RCC 7860 (cell line): ENCODE measurements at places on chromosomes 13 and 19.

DNA sequence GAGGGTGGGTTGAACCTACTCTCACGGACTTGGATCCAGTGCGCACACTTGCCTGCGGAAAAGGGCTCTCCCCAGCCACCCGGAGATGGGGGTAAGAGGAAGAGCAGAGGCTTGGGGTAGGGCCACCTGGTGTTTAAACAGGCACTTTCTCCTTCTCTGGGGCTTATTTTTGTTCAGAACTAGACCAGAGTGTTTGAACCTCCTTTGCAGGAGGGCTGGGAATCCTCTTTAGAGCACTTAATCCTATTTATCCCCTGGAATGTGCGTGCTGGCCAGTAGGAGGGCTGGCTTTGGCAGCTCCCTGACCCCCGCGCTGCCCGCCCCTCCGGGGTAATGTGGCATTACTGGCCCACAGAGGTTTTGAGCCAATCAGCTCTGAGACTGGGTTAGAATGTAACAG lies 2.0 kb downstream of the RGS9BP start:
- DNase-seq, result no peak

DNA sequence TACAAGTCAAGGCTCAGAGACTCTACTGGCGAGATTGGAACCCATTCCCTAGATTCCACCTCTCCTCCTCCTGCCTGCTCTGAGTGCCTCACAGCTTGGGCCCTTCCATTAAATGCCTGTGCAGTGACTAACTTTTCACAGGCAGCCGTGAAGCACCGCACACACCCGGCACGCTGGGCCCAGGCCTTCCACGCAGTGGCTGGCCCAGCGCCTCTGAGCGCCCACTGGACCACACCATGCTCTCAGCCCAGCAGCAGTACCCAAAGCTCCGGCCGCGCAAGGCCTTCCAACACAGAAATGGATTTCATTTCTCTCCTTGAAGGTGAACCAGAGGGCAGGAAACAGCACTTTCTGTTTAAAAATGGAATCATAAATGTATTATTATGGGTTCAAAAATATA lies 26.0 kb downstream of the RAB20 start:
- no peak for DNase-seq

DNA sequence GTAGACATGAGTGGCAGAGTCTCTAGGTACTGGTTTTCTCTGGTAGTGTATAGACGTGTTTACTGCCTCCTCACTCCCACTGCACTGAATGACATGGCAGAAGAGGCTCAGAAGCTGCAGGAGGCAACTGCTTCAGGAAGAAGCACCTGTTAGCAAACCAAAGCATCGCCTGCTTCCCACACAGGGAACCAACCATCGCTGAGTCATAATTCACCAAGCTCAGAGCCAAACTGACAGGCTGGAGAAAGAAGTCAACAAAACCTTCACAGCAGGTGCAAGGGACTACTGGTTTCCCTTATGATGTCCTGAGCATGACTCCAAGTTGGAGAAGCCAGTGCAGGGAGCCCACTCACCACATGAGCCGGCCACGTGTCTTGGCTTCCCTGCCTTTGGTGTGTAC lies 69.8 kb downstream of the KCTD12 start:
- DNase-seq, result no peak

- no peak for DNase-seq
These were observed 245.6 kb downstream of the KLF5 start for GRCh38 chr13:73304442-73304841.

DNA sequence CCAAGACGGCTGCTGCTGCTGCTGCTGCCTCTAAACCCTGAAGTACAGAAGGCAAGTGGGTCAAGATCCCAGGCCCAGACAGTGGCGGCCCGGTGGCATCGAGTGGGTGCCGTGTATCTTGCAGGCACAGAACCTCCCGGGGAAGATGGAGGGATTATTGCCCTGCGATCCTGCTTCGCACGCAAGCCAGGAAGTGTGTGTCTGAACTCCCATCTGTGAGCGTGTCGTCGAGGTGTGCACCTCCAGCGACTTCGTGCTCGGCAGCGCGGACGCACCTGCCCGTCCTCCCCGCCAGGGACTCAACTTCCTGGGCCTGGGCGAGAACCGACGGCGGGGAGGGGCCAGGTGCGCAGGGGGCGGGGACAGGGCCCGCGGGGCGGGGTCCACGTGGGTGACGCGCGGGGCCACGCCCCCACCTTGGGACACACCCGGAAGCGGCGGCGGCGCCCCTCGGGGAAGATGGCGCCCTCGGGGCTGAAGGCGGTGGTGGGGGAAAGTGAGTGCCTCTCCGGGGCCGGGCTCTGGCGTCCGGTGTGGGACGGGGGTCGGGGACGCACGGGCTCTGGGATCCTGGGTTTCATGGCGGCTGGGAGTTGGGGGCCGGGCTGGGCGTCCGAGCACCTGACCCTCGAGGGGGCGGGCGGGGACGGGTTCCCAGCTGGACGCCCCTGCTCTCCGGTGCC lies at the start of gene STXBP2:
Gene STXBP2 (plus strand): TSS at position 420 of the 683 bp plus-strand sequence. CDS start 40 bp downstream, at position 460.
- DNase-seq, result peak; percentile 54

DNA sequence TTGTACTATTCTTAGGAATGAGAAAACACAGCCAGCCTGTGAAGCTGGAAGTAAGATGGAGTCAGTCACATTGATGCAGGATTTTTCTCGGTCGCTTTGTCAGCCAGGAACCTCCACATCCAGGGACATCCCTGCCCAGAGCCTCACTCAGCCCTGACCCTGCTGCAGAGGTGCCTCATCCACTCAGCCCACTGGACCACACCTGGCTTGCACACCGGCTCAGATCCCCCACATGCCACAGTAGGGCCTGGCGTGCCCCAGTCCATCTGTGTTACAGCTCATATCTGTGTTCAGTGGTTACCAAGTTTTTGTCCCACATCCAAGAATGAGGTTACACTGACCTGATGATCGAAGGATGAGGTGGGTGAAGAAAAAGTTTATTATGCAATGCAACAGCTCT lies 1315.4 kb downstream of the SLITRK1 start:
- DNase-seq, result no peak

DNA sequence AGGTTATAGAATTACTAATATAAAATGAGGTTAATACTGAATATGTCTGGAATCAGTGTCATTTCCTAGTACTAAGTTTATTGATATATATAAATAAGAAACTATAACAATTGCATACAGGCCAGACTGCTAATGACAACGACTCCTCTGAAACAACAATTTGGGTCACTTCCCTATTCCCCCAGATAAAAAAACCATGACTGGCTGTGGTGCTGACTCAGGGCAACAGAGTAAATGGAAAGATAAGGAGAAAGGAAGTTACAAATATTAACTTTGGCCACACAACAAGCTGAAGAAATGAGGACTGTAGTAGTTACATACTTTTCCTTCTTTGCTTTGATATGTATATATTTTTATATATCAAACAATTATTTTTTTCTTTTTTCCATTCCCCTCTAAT lies 263.7 kb upstream of the PCDH9 start:
- DNase-seq, result no peak

- DNase-seq, result peak; percentile 15
These were observed 132.5 kb downstream of the ZNF675 start for GRCh38 chr19:23554548-23554947.

DNA sequence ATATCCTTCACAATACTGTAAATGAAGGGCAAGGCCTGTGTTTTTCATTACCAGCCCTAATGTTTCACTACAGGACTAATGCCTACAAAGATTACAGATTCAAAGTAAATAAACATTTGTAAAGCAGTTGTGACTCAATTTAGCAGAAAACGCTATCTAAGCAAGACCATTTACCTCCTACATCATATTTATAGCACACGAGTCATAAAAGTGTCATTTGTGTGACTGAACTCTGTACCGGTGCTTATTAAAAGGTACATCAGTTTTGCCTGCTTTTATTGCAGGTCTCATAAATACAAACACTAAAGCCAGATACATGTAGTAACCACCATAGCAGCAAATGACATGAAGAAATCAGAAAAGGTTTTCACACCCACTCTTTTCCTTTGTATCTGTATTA lies 61.5 kb upstream of the SLC15A1 start:
- DNase-seq, result no peak

GRCh38 chr19:48779636-48780035 lies 24.3 kb downstream of the FGF21 start:
- DNase-seq, result no peak

DNA sequence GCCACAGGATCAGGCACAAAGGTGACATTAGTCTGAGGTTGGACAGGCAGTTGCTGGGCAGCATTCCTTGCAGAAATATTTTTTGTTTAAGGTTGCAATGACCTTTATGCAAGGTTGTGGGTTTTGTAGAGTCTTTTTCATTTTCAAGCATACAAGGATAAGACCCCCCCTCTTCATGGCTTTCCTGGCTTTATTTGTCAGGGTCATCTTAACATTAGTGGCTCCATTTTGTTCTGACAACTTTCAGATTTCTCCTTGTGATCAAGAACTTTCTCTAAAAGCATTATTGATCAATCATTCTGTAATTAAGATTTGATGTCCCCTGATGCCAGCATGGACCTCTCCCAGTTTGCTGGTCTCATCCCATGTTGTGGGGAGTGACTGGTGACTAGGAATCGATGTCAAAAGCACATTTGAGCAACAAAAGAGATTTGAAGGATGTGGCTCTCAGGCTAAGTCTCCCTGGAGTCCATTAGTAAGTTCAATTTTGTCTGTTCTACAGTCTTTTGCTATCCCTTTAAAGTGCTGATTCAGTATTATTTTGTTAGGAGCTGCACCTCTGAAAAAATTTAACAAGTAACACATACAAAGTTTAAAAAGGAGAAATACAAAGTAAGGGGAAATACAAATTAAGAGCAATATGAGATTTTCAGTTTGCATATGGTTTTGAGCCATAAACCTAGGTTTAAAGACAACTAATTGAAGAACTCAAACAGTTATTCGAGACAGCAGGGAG lies 5.3 kb downstream of the CARD8 start:
- DNase-seq, result no peak

DNA sequence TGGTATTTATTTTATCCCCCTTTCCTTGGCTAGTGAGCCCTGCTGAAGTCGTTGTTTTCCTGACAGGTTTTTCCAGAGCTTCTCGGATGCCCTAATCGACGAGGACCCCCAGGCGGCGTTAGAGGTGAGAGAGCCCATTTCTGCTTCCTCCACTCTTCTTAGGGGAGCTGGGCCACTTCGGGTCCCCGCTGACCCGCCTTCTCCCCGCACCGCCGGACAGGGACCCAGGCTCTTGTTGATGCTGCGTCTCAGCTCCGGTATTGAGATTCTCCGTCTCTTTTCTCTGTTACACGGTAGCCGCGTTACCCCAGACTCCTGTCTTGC lies 306 bp downstream of the SUGT1 start:
- DNase-seq, result no peak

GRCh38 chr19:30036154-30037129 lies 94.4 kb downstream of the URI1 start:
- no peak for DNase-seq

DNA sequence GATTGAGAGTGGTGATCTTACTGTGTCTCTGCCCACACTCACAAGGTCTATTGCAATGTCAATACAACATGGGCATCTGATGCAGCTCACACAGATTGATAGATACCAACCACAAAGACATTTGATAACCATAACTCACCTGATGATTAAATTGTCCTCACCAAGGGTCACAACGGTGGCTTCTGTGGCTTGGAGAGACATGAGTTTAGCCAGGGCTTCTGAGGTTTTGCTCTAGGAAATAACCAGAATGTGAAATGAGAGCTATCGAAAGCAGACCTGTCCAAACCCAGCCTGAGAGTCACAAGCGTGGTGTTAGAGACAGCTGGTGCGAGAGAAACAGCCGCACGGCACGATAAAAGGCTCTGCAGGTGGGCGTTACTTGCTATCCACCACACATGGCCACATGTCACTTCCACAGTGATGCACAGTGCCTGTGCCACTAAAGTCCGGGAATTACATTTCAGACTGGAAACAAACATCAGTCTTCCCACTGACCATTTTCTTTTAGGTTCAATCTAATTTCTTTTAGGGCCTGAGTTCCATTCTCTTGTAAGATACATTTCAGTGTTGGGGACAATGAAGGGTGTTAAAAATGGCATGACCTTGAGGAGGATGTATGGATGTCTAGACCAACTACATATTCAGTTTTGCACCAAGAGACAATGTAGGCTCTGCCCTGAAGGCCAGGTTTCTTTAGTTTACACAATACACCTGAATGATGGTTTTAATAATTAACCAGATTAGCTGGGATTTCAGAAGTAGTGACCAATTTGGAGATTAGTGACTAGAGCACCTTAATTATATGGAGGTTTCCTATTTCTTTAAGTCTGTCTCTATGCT lies 53.7 kb downstream of the ATP7B start:
- DNase-seq, result no peak

DNA sequence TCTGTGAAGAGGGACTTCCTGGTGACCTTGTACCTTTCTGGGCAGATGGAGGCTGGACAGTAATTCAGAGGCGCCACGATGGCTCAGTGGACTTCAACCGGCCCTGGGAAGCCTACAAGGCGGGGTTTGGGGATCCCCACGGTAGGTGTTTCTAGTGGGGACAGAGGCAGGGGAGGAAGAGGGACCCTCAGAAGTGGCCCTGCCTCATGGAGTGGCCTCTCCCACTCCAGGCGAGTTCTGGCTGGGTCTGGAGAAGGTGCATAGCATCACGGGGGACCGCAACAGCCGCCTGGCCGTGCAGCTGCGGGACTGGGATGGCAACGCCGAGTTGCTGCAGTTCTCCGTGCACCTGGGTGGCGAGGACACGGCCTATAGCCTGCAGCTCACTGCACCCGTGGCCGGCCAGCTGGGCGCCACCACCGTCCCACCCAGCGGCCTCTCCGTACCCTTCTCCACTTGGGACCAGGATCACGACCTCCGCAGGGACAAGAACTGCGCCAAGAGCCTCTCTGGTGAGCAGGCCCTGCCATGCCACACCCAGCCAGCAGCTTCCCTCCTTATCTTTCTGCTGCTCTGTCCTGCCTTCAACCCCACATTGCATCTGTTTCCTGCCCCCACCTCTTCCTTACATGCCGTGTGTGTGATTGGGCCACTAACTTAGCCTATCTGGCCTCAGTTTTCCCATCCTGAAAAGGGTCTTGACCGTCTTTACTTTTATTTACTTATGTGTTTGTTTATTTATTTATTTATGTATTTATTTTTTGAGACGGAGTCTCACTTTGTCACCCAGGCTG lies 7.3 kb downstream of the ANGPTL4 start:
- no peak for DNase-seq

DNA sequence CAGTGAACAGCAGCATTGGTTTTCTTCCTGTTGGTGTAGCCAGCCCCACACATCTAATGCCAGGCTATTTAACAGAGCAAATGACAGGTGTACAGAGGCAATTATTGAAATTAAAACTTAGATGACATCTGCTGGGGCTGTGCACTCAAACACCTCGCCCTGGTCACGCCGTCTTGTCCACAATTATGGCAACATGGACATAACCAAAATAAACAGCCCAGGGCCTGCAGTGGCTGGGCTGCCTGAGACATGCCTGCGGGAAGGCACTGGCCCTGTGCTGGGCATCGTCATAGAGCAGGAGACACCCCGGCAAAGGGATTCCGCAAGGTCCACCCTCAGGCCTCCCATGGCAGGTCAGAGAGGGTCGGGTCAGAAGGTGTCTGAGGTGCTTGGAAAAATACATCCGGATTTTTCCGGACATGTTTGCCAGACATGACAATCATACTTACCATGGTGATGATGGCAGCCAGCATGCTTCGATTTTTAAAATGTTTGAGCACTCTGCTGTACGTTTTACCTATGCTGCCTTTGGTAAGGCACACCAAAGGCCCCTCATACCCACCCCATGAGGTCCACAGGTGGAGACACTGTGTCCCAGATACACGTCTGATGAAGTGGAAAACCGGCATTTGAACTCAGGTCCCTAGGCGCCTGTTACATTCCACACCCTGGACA lies 47.8 kb downstream of the TSHZ3 start:
- DNase-seq, result no peak
